ENCODE measurements at places on chromosomes 5 and 9.

- DNase-seq: no peak
Observed at GRCh38 chr5:219460-219863, 1.3 kb downstream of the SDHA start.

DNA sequence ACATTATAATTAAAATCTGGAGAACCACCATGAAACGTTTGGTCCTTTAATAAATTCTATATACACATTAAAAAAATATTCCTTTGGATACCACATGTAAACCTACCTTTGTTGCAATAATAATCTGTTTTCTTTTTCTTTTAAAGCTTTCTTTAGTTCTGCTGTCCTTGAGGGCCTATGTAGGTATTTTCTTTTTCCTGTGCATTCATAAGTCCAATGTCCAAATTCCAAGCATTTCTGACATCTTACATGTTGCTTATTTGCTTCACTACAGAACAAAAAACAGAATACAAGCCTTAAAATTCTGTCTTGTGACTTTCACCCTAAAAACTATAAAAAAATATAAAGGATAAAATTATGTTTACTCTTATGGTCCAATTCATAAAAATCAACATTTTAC lies 19.7 kb downstream of the ZCCHC10 start:
- DNase-seq: no peak

DNA sequence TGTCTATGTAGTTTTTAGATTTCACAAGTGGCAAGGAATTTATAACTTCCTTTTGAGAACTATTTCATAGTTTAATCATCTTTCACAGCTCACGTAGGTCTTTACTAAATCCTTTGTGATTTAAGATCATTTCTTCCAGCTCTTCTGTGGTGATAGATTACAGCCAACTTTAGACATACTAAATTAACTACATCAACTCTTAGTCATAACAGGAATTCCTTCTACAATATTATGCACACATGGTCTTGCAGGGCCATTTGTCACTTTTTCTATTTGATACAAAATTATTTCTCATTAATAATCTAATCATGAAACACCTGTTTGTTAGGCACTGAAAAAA lies 208.4 kb downstream of the PDE4D start:
- no peak for DNase-seq

DNA sequence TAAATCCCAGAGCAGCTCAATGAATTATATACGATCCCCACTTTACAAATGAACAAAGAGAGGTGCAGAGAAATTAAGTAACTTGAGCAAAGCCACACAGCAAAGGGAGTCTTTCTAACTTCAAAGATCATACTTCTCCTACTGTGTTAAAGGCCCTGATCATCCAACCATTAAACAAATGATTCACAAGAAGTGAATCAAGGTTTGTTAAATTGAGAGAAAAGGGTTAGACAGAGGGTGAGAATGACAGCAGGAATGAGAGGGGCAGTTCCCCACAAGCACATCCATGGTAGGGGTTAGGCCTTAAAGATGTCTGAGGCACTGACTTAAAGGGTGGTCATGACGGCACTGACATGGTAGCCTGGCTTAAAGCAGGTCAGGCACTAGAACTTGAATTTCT lies 10.7 kb downstream of the IDNK start:
- no peak for DNase-seq

GRCh38 chr5:181099602-181100086 lies 31.3 kb downstream of the OR2V1 start:
- no peak for DNase-seq

GRCh38 chr5:93257616-93258015 lies 323.4 kb downstream of the NR2F1-AS1 start:
- no peak for DNase-seq

DNA sequence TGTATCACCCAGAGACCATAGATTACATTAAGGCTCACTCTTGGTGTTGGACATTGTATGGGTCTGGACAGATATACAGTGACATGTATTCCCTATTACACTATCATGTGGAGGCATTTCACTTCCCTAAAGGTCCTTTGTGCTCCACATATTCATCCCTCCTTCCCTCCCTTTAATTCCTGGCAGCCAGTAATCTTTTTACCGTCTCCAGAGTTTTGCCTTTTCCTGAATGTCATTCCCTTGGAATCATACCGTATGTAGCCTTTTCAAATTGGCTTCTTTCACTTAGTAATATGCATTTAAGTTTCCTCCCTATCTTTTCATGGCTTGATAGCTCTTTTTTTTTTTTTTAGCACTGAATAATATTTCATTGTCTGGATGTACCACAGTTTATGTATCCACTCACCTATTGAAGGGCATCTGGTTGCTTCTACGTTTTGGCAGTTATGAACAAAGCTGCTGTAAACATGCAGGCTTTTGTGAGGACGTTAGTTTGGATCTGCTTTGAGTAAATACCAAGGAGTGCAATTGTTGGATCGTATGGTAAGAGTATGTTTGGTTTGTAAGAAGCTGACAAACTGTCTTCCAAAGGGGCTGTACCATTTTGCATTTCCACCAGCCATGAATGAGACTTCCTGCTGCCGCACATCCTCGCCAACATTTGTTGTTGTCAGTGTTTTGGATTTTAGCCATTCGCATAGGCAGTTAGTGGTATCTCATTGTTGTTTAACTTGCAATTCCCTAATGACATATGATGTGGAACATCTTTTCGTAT lies 122.1 kb upstream of the SMIM23 start:
- DNase-seq: no peak

DNA sequence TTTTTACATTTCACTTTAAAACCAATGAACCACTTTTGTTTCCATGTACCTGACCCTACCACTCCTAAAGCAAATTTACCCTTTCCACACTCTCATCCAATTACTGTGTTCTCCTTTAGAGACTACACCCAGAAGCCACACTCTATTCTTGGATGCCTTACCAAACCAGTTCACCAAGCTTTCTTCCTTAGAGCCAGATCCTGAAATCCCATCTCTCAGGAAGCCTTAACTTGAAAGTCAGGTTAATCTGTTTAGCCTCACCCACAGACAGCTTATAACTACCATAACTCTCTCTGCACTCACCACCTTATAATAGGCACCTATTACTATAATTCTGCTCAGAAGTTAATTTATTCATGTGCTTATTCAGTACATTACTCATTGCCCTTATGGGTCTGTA lies 4.3 kb downstream of the CSNK1A1 start:
- no peak for DNase-seq

GRCh38 chr9:135513351-135513846 lies 7.8 kb upstream of the LCN1 start:
- DNase-seq: no peak

GRCh38 chr9:129664746-129665388 lies 580 bp upstream of the PRRX2 start:
- no peak for DNase-seq

- no peak for DNase-seq
Observed at GRCh38 chr9:13001989-13002580, 227.3 kb downstream of the LURAP1L start.

DNA sequence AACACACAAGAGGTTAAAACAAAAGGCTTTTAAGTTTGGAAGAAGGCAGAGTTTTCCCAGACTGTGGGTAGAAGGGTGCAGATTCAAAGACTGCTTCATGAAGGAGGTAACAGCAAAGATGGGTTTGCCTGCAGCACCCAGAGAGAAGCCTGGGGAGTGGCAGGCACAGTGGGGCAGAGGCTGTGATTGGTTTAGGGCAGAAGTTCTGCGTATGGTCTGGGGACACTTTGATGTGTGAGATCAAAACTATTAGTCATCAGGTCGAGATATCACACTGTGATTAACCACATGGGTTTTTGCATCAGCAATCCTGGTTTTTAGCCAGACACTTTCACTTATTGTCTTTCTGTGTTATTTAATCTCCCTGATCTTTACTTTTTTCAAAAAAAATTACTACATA lies 188.8 kb upstream of the GLRA1 start:
- DNase-seq: no peak

DNA sequence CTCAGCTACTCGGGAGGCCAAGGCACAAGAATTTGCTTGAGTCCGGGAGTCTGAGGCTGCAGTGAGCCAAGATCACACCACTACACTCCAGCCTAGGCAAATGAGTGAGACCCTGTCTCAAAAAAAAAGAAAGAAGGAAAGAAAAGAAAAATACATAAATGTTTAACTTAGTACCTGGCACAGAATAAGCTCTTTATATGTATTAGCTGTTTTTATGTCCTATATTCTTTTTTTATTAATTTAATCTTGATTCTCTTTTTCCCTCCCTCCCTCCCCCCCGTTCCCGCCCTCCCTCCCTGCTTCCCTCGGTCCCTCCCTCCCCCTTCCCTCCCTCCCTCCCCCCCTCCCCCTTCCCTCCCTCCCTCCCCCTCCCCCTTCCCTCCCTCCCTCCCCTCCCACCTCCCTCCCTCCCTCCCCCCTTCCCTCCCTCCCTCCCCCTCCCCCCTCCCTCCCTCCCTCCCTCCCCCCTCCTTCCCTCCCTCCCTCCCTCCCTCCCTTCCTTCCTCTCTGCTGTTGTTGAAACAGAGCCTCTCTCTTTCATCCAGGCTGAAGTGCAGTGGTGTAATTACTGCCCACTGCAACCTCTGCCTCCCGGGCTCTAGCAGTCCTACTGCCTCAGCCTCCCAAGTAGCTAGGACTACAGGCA lies 135.8 kb upstream of the GRHPR start:
- no peak for DNase-seq

GRCh38 chr5:17714186-17714585 lies 79.9 kb downstream of the TAF11L14 start:
- DNase-seq: no peak

- DNase-seq: no peak
Observed at GRCh38 chr5:16483361-16483760, 17.8 kb upstream of the ZNF622 start.

- DNase-seq: no peak
Observed at GRCh38 chr9:136326761-136327303, 507 bp upstream of the GPSM1 start.

DNA sequence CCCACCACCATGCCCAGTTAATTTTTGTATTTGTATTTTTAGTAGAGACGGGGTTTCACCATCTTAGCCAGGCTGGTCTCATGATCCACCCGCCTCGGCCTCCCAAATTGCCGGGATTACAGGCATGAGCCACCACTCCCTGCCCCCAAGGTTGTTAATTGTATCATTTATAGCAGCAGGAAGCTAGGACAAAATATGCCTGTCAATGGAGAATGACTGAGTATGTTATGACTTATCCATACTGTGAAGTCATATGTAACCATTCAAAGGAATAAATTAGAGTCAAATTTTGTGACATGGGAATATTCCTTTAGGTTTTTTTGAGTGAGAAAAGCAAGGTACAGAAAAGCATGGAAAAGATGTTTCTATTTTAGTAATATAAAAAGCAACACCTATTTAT lies 3.9 kb upstream of the DAB2 start:
- DNase-seq: no peak

- DNase-seq: no peak
Observed at GRCh38 chr5:66859526-66859925, 263.3 kb downstream of the MAST4 start.

DNA sequence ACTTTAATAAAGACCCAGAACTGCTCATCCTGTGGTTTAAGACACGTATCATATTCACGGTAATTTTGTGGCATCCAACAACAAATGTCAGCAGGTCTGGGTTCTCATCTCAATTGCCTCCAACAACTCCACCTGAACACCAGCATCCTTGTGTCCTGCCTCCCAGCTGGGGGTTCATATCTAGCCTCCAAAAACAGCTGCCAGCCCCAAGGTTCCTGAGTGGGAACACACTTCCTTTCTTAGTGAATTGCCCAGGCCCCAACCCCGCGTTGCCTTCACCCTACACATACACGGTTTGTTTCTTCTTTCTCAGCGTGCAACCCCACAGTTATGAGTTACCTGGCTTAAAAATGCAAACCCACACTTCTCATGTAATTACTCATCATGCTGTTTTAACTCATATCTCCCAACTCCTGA lies 77.9 kb downstream of the SEMA4D start:
- DNase-seq: no peak

GRCh38 chr5:162382839-162383238 lies 315.3 kb downstream of the GABRG2 start:
- no peak for DNase-seq
